ENCODE measurements at places on chromosomes 11 and 22.

DNA sequence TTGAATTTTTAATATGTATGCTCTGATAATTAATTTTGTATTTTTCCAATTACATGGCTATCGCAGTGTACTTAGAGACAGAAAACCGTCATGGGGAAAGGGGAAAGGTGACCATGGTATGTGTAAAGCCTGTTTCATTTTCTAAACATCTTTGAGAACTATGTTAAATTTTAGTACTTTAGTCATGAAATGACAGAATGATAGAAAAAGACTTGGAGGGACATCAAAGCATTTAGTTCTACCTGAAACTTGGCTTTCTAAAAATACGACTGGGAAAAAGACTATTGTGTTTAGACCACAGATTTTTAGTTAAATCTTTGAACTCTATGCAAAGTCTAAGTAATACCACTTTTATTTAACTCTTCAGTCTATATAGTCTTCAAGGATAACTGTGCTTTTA lies 54.1 kb downstream of the MAML2 start:
- no peak for DNase-seq

DNA sequence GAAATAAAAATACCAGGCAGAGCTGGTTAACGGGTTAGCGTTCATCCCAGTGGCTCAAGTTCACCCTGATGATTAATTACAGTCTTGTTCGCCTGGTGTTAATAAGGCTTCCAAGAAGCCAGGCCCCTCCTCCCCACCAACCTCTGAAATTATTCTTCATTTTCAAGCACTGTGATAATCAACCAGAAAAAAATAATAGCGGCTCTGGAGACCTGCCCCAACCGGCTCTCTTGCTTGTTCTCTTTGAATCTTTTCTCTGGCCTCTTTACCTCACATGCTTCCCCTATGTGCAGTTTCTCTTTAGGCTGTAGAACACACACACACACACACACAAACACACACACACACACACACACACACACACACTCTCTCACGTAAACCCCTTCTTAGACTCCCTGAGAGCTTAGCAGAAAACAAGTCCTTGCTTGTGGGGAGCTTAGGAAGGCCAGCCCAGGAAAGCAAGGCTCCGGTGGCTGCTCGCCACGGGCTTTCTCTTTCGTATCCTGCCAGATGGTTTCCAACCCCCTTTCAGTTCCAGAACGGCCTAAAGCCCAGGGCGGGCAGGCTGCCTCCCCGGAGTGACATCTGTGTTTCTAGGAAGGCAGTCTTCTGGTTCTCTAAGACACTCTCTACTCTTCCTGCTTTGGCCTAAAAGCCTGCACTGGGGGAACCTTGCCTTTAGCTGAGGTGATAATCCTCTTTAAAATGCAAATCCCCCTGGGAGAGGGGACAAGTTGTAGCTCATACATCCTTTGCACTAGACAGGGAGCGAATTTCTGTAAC lies 106.4 kb upstream of the SESN3 start:
- peak; percentile 41 for DNase-seq

GRCh38 chr11:15667127-15667725 lies 552.5 kb downstream of the INSC start:
- DNase-seq, result no peak

GRCh38 chr11:13009921-13010748 lies 1.0 kb downstream of the RASSF10 start:
- DNase-seq, result no peak

DNA sequence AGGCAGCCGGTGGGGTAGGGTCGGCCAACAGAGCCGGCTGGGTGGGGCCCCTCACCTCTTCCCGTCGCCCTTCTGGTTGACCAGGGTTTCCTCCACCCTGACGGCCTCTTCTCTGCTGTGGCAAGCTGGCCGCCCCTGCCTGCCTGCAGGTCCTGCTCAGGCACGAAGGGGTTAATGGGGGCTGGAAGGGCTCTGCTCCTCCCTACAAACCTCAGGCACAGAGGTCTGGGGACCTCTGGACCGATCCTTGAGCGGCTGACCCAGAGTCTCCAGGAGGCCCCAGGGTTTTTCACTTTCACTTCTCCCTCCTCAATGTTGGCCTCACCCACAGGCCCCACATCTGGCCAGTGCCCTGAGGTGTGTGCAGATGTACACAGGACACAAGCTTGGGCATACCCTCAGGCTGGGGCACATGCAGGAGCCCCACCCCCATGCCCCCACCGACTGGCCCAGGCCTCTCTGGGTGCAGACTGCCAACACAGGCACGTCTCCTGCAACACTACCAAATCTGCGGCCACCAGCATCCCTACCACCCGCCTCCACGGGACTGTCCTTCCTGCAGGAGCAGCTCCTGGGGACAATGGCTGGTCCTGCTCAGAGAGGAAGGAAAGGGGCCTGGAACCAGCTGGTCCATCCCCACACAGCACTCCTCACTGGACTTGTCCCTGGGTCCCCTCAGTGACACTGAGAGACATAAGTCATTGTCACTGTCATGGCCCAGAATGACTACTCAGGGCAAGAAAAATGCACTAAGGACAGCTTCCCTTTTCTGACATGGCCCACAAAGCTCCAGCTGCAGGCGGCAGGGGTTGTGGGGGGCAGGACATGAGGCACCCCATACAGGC lies 3.2 kb upstream of the TBX1 start:
- DNase-seq, result no peak

- no peak for DNase-seq
These were observed 176.5 kb upstream of the TTC12 start for GRCh38 chr11:113137713-113138529.

GRCh38 chr22:35539910-35540594 lies 579 bp upstream of the RASD2 start:
- DNase-seq, result peak; percentile 64

GRCh38 chr22:17260950-17261349 lies 41.7 kb upstream of the ADA2 start:
- DNase-seq, result no peak

GRCh38 chr11:2799881-2800654 lies 85.5 kb downstream of the CDKN1C start:
- DNase-seq, result peak; percentile 13

DNA sequence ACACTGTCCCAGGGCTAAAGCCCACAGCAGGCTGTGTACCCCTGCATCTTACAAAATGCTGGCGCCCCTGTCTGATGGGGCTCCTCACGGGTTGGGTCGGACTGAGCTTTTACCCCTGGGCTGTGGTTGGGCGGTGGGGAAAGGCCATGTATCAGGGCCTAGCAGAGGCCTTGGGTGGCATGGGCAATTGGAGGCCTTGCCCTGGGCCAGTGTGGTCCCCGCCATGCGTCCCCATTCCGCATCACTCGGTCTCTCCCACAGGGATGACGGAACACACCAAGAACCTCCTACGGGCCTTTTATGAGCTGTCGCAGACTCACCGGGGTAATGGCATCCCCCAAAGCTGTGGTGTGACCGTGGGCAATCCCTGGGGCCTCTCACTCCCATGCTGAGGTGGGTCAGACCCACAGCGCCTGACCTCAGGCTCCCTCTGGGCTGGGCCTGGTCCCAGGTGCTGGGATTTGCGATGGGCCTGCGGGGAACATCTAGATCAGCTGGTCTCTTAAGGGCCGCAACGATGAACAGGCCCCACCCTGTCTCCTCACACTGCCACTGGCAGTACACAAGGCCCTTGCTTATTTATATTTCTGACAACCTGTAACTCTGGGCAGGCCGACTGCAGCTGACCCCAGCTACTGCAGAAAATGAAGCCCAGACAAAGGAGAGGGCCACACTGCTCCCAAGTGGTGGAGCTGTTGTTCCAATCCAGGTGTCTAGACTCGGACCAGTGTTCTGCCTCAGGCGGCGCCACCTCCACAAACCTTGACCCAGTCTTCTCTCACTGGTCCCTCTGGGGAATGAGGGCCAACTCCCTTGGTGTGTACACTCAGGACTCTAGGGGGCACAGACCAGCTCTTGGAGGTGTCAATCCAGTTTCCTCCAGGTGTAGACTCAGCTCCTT lies 12.3 kb downstream of the SLC16A8 start:
- DNase-seq, result no peak

DNA sequence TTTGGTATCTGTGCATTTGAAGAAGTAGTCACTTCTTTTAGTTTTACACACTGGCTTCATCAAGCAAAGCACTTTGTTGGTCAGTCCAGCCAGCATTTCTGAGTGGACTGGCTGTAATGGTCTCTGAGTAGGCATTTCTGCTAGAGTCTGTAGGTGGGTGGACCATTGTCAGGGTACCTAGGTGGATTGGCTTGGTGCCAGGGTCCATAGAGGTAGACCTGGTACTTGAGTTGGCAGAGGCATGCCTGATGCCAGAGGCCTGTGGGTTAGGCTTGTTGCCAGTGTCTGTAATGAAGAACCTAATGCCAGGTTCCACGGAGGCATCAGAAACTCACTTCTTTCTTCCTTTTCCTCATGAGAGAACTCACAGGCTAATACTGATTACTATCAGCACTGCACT lies 157.9 kb upstream of the C11orf87 start:
- no peak for DNase-seq

DNA sequence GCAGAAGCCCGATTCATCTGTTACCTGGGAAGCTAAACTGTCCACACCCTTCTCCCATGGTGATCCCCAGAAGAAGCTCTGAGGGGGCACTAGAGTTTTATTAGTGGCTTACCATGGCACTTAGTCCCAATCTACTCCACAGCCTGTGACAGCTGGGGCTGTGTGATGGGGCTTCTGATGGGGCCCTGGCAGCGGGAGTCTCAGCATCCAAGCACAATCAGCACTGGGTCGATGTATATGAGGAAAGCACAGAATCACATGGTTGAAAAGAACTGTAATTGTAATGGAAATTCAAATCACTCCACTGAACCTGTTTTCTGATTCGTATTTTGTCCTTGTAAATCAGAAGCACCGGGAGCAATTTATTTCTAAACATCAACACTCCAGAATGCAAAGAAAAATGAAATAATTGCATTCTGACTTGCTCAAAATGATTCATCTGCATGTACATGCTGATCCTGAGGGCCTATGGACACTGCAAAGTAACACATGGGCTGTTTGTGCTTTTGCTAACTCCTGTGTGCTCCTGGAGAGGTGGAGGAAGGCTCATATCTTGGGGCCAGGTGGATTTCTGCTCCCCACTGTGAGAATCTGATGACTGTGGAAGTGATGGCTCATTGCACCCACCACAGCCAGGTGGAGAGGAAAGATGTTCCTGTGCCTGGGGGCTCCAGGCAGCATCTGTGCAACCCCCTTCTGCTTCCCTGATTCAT lies 203.0 kb downstream of the KIRREL3 start:
- DNase-seq, result no peak

- DNase-seq, result no peak
These were observed 10.6 kb downstream of the FREY1 start for GRCh38 chr11:45896422-45896984.

DNA sequence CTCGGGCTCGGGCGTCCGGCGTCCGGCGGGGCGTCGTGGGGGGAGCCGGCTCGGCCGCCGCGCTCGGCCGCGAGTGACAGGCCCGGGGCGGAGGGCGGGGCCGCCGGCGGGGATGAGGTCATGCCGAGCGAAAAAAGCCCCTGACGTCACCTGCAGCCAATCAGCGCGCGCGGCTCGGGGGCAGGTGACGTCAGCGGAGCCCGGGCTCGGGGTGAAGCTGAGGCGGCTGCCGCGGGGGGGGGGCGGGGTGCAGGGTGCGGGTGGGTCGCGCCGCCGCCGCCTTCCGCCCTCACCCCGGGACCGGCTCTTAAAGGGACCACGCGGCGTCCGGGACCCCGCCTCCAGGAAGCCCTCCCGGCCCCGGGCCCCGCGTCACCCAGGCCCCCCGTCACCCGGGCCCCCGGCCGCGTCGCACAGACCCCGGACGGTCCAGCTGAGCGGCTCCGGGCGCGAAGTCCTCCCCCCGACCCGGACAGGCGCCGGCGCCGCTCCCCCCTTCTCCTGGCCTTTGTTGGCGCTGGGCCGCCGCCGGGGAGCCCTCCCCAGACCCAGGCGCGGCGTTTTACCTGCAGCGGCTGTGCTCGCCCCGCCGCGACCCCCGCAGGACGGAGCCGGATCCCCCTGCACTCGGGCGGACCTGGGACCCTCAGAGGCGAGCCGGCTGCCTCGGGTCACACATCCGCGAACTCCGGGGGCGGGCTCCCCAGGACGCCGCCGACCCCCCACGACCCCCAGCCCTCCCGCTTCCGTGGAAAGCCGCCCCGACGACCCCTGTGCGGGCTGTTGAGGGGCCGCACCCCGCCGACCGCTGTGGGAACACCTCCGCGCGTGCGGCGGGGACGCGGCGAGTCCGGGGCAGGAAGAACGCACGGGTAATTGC lies at the start of gene DUSP8:
Gene DUSP8 (minus strand): TSS at position 75 of the 880 bp plus-strand sequence. CDS start 6,445 bp downstream, outside the sequence.
- DNase-seq, result peak; percentile 95

DNA sequence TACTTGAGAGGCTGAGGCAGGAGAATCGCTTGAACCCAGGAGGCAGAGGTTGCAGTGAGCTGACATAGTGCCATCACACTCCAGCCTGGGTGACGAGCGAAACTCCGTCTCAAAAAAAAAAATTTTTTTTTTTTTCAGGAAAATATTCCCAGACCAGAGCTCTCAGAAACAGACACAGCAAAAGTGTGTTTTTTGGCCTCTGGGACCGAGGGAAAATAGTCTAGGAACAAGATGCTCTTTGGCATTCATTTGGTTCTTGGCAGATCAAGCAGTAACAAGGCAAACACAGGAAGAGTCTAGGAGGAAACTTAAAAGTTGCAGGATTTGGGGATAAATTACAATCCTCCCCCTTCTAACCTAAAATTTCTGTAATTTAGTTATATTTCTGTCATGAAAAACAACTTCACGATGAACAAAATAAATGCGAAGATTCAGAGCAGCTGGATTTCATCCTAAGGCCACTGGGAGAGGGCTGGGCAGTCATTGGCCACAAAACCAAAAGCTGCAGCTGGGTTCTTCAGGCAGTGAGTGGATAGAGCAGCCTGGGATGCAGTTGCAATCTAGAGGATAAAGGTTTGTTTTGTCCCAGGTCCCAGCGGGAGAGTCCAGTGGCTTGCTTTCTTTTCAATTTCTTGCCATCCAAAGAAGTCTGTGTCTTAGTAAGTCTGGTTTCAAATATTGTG lies 19.7 kb downstream of the ATG16L2 start:
- DNase-seq, result no peak

DNA sequence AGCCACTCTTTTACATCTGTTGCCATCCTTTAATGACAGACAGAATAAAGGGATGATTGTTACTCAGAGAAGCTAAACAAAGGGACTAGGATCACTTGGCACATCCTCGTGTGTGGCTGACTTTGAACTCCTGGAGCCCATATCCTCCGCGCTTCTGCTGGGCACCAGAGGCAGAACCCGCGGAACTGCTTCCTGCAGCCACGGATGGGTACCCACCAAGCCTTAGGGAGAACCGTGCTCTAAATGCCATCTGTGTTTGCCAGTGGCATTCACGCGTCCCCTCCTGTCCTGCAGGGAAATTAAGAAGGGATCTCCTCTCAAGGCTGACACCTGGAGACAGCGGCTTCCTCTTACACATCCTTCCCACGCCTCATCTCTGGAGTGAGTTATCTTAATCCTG lies 294.4 kb downstream of the NTM start:
- no peak for DNase-seq

All from CD4-positive, alpha-beta T cell treated with Interleukin-15 for 1 hour (primary cell).